IMR-90 (cell line): ENCODE measurements at places on chromosomes 6 and 20. TPM values are rescaled to one million over a fixed set of nuclear protein-coding genes. Genes with fewer than 3 reads are reported as not detected.

The MATN4 gene
- not detected in 2 replicates for total RNA-seq

The CCN2 gene
- total RNA-seq = 148 and 211 TPM in 2 replicates

The METTL24 gene
- total RNA-seq = not detected in 2 replicates

The SLC26A8 gene
- total RNA-seq = not detected in 2 replicates

The TREM2 gene
- not detected in 2 replicates for total RNA-seq

The ZC3H12D gene
- under 0.01 TPM in 1 of 2 replicates, not detected in the other for total RNA-seq

- DNase-seq = peak; percentile 84
Observed at GRCh38 chr6:137823826-137824555, 43.1 kb upstream of the TNFAIP3 start.

DNA sequence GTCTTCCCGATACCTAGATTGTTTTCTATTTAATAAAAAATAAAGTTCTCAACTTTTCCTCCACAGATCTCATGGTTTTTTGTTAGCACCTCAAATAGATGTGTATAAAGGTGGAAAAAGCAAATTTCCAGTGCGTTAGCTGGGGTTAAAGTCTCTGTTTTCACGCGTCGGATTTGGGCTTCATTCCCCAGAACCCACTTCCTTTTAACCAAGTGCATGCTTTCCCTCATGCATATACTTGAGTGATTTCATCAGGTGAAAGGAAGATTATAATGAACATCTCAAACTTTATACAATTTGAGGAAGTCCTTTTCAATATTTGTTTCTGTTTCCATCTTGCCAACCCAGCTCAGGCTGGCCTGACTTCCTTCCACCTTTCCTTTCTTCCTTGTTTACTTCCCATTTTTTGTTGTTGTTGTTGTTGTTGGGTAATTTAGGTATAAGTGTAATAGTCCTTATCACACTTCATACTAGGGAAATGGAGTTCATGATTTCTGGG is 43.9 kb upstream of the GGTLC1 start:
- no peak for DNase-seq
